T-helper 17 cell (primary cell): ENCODE measurements at places on chromosomes 4 and X. TPM values are rescaled to one million over a fixed set of nuclear protein-coding genes. Genes with fewer than 3 reads are reported as not detected.

- H3K27ac ChIP-seq, result no peak overlapping the region
- no peaks in the 10 kb centered on the region for H3K27me3 ChIP-seq
- no peak for DNase-seq
- no peaks in the 10 kb centered on the region for H3K36me3 ChIP-seq
- no peak overlapping the region for H3K4me3 ChIP-seq
These were observed 32.0 kb upstream of the MTMR8 start for GRCh38 chrX:64427281-64427680.

- H3K4me3 ChIP-seq, result no peak overlapping the region
- H3K4me1 ChIP-seq, result peaks cover 4% of the 10 kb centered on the region
- H3K27ac ChIP-seq, result no peak overlapping the region
- no peak for DNase-seq
- no peaks in the 10 kb centered on the region for H3K36me3 ChIP-seq
These were observed 5.1 kb upstream of the APBB2 start for GRCh38 chr4:41219421-41219950.

The GUCY1B1 gene
- total RNA-seq, result 15.3 TPM

The ASB12 gene
- not detected for total RNA-seq

DNA sequence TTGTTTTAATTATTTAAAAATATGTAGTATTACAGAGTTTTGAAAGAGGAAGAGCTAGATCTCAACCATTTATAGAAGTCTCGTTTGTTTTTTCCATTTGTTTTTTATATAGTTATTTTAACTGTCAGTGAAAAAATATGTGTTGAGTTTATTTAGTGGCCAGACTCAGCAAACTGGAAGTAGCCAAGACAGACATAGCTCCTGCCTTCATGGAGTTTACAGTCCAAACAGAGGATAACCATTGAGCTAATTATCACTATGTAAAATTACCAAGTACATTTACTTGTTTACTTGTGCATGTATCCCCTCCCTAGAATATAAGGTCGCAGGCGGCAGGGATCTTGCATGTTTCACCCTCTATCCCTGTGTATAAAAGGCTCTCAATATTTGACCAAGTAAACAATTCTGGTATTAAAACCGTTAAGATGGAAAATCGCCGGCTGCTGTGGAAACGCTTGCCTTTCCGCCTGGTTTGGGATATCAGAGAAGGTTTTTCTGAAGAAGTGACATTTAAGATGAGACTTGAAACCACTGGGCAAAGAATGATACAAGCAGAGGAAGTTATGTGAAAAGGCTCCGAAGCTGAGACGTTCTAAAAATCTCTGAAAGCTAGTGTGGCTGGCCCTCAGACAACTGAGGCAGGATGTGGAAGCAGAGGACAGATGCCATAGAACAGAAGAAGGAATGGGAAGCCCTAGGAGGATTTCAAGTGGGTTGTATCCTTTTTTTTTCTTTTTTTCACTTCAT lies 1.3 kb upstream of the CCNI start:
- no peak overlapping the region for H3K27ac ChIP-seq
- peaks cover 9% of the 10 kb centered on the region for H3K36me3 ChIP-seq
- H3K4me1 ChIP-seq, result peaks cover 29% of the 10 kb centered on the region
- H3K27me3 ChIP-seq, result no peaks in the 10 kb centered on the region

The BEX5 gene
- 8.9 TPM for total RNA-seq

DNA sequence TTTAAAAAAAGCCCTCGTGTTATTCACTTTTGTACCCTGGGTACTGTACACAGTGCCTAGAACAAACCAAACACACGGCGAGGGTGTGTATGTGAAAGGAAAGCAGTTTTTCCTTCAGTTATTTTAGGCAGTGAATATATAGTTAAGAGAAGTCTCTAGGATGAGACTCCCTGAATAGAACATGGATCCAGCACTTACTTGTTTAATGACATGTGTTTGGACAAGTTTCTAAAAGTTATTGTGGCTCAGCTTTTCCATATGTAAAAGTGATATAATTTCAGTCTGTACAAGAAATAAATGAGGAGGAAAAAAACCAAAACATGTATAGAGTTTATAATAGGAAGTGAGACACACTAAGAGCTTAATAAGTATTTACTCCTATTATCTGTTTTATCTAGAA lies 273.2 kb downstream of the ADGRL3 start:
- no peak overlapping the region for H3K4me3 ChIP-seq
- no peak overlapping the region for H3K27ac ChIP-seq
- no peak for DNase-seq
- no peaks in the 10 kb centered on the region for H3K27me3 ChIP-seq
- H3K4me1 ChIP-seq, result no peaks in the 10 kb centered on the region

- no peaks in the 10 kb centered on the region for H3K27me3 ChIP-seq
- DNase-seq, result no peak
- no peak overlapping the region for H3K27ac ChIP-seq
- no peaks in the 10 kb centered on the region for H3K4me1 ChIP-seq
- no peak overlapping the region for H3K4me3 ChIP-seq
These were observed 2020.0 kb upstream of the ADGRL3 start for GRCh38 chr4:59180161-59180560.

- H3K4me1 ChIP-seq, result peaks cover 50% of the 10 kb centered on the region
- H3K4me3 ChIP-seq, result no peak overlapping the region
- peak overlapping the region; percentile 2 for H3K27ac ChIP-seq
These were observed 31.0 kb downstream of the FRYL start for GRCh38 chr4:48748949-48749596.

DNA sequence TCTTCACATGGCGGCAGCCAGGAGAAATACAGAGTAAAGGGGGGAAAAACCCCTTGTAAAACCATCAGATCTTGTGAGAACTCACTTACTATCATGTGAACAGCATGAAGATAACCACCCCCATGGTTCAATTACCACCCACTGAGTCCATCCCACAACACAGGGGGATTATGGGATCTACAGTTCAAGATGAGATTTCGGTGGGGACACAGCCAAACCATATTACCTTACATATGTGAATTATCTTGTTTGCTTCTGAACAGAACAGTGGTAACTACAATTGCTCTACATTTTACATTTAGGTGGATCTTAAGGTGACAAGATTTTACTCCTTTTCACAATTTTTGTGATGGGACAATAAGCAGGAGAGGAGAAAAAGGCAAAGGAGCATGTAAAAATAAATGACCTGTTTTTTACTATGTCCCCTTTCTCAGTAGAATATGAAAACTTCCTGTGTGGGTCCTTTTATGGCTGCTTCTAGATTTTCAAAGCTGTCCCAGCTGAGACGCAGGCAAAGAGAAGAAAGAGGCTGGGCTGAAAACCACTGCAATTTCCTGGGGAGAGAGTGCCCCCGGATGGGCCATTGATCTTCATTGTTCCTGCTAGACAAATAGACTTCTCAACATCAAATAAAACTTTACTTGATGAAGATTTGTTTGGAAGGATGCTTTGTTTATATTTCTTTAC lies 45.9 kb upstream of the PGM2 start:
- H3K36me3 ChIP-seq, result peaks cover 4% of the 10 kb centered on the region
- H3K27me3 ChIP-seq, result no peaks in the 10 kb centered on the region
- H3K27ac ChIP-seq, result peak overlapping the region; percentile 87
- peak overlapping the region; percentile 41 for H3K4me3 ChIP-seq
- DNase-seq, result peak; percentile 8

GRCh38 chr4:73392936-73393335 lies 11.2 kb upstream of the ALB start:
- no peaks in the 10 kb centered on the region for H3K4me1 ChIP-seq
- DNase-seq, result no peak
- peaks cover 11% of the 10 kb centered on the region for H3K27me3 ChIP-seq
- no peak overlapping the region for H3K4me3 ChIP-seq
- H3K36me3 ChIP-seq, result no peaks in the 10 kb centered on the region

The MAGEB10 gene
- not detected for total RNA-seq

The SLC10A3 gene
- 23.9 TPM for total RNA-seq

GRCh38 chr4:54277691-54278090 lies 48.6 kb downstream of the PDGFRA start:
- no peaks in the 10 kb centered on the region for H3K4me1 ChIP-seq
- peaks cover 56% of the 10 kb centered on the region for H3K27me3 ChIP-seq
- no peak overlapping the region for H3K4me3 ChIP-seq
- no peaks in the 10 kb centered on the region for H3K36me3 ChIP-seq

GRCh38 chrX:113136836-113137235 lies 296.2 kb upstream of the AMOT start:
- no peaks in the 10 kb centered on the region for H3K4me1 ChIP-seq
- H3K27ac ChIP-seq, result no peak overlapping the region
- DNase-seq, result no peak
- H3K27me3 ChIP-seq, result no peaks in the 10 kb centered on the region
- H3K36me3 ChIP-seq, result no peaks in the 10 kb centered on the region

The USO1 gene
- total RNA-seq, result 24.0 TPM

The IL21 gene
- 0.91 TPM for total RNA-seq

The IL2RG gene
- 347 TPM for total RNA-seq

DNA sequence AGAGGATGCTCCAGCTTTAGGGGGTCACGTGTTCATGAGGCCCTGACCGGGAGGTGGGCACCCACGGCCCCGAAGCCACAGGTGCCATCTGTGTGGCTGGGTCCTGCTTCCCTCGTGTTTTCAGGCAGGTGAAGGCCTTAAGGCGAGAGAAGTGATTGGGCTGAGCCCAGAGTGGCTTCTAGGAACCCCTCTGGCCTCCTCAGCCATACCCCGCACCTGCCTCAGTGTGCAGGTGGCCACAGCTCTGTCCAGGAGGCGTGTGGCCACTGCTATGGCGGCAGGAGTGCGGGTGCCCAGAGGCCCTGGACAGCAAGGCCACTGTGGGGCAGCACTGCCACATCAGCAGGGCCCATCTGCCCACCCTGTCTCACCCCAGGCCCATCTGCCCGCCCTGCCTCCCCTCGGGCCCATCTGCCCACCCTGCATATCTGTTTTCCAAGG lies 25.0 kb downstream of the NKX1-1 start:
- no peaks in the 10 kb centered on the region for H3K4me1 ChIP-seq
- DNase-seq, result no peak
- H3K36me3 ChIP-seq, result peaks cover 2% of the 10 kb centered on the region
- H3K27me3 ChIP-seq, result no peaks in the 10 kb centered on the region
- no peak overlapping the region for H3K27ac ChIP-seq

DNA sequence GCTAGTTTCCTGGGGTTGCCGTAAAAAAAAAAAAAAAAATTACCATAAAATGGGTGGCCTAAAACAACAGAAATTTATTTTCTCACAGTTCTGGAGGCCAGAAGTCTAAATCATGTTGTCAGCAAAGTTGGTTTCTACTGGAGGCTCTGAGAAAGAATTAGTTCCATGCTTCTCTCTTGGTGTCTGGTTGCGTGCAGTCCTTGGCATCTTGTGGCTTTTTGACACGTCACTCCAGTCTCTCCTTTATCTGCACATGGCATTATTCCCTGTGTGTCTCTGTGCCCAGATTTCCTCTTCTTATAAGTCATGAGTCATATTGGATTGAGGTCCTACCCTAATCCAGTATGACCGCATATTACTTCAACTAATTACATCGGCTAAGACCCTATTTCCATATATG lies 38.7 kb downstream of the SPATA4 start:
- DNase-seq, result no peak
- H3K36me3 ChIP-seq, result no peaks in the 10 kb centered on the region
- H3K4me3 ChIP-seq, result no peak overlapping the region
- H3K27ac ChIP-seq, result no peak overlapping the region

DNA sequence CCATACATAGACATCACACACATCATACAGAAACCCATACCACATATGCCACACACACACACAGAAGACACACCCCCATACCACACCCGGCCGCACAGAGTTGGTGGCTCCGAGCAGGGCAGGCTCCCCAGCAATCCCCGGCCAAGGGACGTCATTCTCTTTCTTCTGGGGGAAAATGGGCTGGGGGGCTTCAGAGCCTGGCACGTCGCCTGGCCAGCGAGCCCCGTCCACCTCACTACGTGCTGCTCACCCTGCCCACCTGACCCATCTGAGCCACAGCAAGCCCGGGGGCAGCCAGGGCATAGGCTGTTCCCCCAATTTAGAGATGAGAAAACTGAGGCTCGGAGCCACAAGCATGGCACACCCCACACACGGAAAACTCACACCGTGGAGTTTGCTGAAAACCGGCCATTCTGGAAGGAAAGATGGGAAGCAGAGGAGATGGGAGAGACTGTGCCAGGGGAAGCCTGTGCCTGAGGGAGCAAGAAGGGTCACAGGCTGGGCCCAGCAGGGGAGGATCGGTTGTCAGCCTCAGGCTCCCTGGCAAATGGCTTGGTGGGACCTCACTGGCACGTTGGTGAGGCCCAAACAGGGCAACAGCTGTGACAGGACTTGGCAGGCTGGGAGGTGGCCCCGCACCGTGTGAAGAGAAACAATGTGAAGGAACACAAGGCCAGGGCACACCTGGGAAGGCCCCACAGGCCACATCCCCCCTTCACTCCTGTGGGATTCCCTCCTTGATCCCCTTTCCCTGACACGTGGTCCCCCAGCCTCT lies 73.2 kb downstream of the JAKMIP1 start:
- no peak overlapping the region for H3K27ac ChIP-seq
- no peaks in the 10 kb centered on the region for H3K27me3 ChIP-seq

The YTHDC1 gene
- total RNA-seq, result 231 TPM

GRCh38 chr4:41504167-41504818 lies 33.7 kb upstream of the LIMCH1 start:
- no peak overlapping the region for H3K4me3 ChIP-seq
- no peak for DNase-seq
- no peaks in the 10 kb centered on the region for H3K36me3 ChIP-seq
- no peaks in the 10 kb centered on the region for H3K27me3 ChIP-seq
- H3K4me1 ChIP-seq, result no peaks in the 10 kb centered on the region

DNA sequence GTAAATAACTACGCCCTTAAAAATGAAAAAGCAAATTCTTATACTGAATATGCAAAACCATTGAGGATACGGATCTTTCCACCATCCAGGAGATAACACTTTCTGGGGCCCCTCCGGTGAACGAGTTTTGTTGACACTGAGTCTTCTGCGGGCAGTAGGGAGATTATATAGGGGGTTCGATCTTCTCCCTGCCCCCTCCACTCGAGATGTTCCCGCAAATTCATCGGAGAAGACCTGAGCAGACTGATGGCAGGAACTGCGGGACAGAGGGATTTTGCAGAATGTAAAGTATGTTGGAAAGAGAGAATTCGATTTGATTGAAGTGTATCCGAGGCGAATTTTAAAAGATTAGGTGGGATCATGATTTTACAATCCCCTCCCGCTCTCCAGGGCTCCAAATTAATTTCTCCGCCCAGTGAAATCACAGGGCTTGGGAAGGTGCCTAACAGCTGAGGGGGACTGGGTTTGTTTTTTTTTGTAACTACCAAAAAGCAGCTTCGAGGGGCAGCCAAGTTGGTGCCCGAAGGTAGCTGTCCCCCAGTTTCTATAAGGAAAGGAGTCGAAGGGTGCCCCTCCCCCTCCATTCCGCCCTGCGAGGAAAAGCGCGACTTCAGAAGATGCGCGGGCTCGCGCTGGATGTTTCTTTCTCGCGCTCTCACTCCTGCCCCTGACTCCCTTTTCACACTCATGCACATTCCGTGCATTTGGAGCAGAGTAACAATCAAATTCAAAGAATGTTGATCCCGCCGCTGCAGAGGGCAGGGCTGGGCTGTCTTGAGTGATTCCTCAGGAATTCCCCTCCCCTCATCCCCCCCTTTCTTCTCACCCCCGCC lies 1.2 kb downstream of the TMEM255A start:
- peak overlapping the region; percentile 87 for H3K4me3 ChIP-seq
- H3K27ac ChIP-seq, result peak overlapping the region; percentile 90
- peaks cover 12% of the 10 kb centered on the region for H3K4me1 ChIP-seq
- no peaks in the 10 kb centered on the region for H3K27me3 ChIP-seq

DNA sequence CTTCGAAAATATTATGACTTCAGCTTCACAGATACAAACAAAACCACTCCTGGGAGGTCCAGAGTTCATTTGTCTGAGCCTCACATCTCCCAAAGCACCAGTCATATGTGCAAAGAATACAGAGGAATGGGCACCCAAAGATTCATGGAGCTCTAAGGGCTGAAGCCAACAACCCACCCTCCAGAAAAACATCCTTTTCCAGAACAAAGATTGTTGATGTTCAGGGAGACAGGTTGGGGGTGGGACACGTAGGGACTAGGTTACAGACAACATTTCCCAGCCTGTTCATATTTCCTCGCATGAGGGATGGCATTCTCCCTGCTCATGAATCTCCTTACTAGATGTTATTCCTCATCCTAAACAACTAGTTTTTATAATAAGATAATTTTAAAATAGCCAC lies 71.2 kb downstream of the METTL14 start:
- peaks cover 7% of the 10 kb centered on the region for H3K4me1 ChIP-seq
- H3K36me3 ChIP-seq, result no peaks in the 10 kb centered on the region
- no peak for DNase-seq
